ENCODE measurements at places on chromosomes 2 and 18.

DNA sequence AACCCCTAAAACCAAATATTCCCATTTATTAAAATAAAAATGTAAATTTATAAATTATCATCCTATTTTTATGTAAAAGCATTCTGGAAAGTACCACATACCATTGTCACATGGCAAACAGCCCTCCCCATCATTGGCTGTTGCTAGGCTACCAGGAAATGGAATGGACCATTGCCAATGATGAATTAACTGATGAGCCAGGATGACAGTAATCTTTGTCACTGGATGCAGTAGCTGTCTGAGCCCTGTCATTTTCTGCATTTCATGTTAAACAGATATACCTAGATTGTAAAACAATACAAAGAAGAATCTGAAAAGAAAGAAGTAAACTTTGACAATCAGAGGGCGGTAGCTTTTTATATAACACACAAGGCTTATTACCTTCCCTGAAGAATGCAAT is 641.4 kb downstream of the BCL11A start:
- DNase-seq: no peak

DNA sequence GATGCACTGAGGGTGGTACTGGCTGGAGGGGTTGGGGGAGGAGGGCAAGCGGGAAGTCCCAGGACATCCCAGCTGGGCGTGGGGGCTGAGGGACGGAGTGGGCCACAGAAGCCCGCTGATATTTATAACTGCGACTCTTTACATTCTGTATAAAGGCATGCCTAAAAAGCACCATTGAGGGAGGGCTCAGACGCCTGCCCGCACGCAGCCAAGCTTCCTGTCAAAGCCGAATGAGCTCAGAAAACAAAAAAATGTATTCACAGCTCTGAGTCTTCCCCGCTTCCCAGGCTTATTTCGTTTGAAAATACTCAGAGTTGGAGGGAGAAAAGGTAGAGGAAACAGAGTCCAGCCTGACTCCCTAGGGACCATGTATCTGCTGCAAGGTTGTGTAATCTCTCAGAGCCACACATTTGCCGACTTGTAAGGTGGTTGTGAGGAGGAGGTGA is 170.1 kb upstream of the HAAO start:
- DNase-seq: no peak

GRCh38 chr2:233386382-233387041 is 32.2 kb downstream of the DGKD start:
- peak; percentile 48 for DNase-seq

- no peak for DNase-seq
These were observed 23.4 kb upstream of the NEDD4L start for GRCh38 chr18:58020567-58021107.

- no peak for DNase-seq
These were observed 891.1 kb downstream of the CPS1 start for GRCh38 chr2:211447548-211447947.

GRCh38 chr2:74851191-74851566 is 17.3 kb downstream of the HK2 start:
- no peak for DNase-seq

DNA sequence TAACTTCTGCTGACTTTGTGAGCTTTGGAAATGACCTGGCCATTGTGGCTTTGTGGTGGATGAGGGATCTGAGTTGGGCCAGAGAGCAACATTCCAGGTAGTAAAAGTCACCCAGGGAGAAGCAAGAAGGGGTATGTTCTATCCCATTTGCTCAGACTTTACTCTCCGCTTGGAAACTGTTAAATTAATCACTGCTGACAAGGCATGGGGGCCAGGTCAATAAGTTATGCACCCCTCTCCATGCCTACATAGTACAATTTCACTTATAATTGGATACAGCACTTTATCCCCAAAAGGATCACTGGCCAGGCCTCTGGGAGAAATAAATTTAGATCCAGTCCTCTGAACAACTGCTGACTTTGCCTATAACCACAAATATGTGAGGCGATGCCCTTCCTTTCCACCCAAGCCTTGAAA is 92.1 kb downstream of the RPRM start:
- no peak for DNase-seq

DNA sequence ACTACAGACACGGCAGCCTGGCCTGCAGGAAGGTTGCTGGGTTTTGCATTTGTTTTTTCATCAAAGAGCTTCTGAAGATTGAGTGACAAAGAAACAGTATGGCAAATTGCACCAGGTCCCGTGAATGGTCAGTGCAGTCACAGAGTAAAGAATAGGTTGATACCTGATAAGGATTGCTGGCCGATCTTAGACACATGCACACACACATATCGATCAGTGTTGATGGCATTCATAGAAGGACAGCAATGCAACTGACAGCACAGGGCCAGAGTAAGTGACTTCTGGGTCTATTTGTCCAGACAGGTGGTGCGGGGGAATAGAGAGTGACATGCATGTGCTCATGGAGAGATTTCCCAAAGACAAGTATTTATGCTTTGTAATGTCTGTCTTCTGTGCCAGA is 42.8 kb downstream of the NRP2 start:
- DNase-seq: no peak

GRCh38 chr2:30164131-30164925 is 17.5 kb downstream of the YPEL5 start:
- DNase-seq: no peak

DNA sequence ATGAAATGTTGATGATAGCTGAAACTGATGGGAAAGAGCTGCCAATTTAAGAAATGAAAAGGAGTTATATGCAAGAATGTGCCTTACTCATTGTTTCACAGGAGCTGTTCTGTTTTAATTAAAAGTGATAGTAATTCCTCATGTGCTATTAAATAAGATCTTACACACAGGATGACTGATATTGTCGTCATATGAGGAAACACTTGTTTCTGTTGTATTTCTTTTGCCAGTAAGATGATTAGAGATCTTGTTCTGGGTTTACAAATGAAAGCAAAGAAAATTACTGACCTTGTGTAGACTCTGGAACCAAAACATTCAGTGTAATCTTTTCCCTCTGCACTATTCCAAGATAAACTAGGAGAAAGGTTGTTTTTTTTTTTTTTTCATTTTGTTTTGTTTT is 123.6 kb downstream of the MAP3K20 start:
- peak; percentile 21 for DNase-seq

DNA sequence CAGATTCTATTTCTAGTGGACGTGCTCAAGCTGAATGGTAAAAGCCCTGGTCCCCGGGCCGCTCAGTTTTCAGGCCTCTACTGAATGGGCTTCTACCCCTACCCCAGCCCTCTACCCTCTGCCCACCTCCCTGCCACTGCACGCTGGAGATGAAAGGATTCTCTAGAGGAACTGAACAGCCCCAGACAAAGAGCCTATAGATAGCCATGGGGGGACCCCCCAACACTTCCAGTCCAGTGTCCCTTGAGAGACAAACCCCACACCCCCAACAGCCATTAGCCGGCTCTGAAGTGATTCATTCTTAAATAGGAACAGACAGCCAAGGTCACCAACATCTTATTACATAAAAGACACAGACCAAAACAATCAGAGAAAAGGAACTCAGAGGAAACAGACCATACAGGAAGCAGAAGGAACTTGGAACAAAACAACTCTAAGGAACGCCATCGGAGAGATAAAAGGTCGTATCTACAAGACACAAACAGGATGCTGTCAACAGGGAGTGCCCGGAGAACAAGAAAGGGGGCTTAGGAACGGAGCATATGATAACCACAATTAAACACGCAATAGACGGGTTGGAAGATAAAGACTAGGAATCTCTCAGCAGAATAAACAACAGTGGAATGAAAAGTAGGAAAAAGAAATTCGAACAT is 23.5 kb downstream of the TMEM37 start:
- no peak for DNase-seq

GRCh38 chr2:10502803-10503107 is 54.6 kb upstream of the ODC1 start:
- no peak for DNase-seq

GRCh38 chr2:178115271-178115670 is 3.0 kb downstream of the RBM45 start:
- DNase-seq: no peak

DNA sequence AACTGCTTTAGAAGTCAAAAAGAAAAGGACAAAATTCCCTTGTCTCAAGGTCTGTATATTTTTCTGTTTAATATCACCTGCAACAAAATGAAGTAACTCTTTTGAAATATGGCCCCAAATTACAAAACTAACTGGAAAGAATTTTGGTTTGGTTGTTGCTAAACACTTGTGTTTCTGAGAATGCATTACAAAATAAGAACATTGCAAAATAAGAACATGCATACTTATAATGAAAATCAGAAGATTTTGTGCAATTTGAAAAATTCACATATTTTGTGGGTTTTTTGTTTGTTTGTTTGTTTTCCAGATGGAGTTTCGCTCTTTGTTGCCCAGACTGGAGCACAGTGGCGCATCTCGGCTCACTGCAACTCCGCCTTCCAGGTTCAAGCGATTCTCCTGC is 21.8 kb downstream of the NDUFB3 start:
- DNase-seq: peak; percentile 91

DNA sequence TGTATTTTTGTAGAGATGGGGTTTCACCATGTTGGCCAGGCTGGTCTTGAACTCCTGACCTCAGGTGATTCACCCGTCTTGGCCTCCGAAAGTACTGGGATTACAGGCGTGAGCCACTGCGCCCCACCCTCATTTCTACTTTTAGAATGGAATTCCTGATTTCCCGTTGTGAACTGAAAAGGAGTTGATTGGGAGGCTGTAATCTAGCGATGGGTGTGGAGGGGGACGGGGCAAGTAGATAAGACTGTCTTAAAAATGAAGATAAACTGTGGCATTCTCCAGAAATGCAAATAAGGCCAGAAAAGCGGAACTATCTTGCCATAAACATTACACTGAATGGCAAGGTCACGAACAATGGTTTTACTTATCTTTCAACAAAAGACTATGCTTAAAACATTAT is 135.4 kb downstream of the TRIB2 start:
- DNase-seq: no peak

GRCh38 chr2:172953411-172953810 is 122.2 kb upstream of the MAP3K20 start:
- no peak for DNase-seq

- no peak for DNase-seq
These were observed 2.1 kb downstream of the RHBDD1 start for GRCh38 chr2:226837787-226838603.

GRCh38 chr18:21897811-21898210 is 157.2 kb downstream of the MIB1 start:
- peak; percentile 79 for DNase-seq

- DNase-seq: no peak
These were observed 174.5 kb downstream of the LAMA1 start for GRCh38 chr18:6943143-6943542.

GRCh38 chr2:205901491-205901890 is 184.5 kb downstream of the INO80D start:
- DNase-seq: no peak

DNA sequence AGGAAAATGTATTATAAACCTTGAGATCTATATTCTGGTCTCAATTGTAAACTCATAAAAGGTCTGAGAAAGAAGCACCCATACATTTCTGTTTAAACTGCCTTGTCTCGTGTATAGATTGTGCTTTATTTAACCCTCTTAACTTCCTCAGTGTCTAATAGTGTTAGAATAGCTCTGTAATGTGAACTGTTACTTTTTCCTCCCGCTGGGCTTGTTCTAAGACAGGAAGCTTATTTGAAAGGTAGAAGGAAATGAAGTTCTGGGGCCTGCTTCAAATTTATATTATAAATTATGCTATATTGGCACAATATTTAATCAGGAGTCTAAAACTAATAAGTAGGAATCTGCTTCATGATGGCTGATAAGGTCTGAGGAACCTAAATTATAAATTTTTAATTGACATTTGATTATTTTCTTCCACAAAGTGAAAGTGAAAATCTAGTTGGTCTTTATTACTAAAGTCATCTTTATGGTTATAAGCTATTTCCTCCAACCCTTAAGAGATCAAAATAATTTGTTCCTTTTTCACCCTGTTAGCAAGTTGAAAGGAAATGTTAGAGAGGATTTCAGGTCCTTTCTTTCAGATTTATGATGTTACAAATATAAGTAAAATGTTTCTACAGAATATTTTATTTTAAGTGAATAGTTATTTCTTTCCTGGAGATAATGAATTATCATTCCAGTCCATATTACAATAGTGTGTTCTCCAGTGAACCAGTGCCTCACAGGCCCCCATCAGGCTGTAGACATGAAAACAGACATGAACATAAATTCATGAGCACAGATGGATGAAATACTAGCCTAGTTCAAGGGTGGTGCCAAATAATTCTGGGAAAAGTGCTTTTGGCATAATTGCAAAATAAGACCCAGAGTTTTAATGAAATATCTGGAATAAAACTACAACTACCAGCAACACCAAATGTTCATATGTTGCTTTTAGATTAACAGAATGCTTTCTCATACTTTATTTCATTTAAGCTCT is 7.9 kb downstream of the MFSD6 start:
- DNase-seq: peak; percentile 27

DNA sequence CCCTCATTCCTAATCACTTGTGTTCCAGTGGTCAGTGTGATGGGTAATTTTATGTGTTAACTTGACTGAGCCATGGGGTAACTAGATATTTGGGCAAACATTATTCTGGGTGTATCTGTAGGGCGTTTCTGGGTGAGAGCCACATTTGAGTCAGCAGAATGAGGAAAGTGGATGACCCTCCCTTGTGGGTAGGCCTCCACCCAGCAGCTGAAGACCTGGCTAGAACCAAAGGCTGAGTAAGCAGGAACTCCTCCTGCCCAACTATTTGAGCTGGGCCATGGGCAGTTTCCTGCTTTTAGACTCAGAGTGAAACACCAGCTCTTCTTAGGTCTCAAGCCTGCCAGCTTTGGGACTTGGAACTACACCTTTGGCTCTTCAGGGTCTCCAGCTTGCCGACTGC is 141.8 kb downstream of the ACKR3 start:
- peak; percentile 24 for DNase-seq

DNA sequence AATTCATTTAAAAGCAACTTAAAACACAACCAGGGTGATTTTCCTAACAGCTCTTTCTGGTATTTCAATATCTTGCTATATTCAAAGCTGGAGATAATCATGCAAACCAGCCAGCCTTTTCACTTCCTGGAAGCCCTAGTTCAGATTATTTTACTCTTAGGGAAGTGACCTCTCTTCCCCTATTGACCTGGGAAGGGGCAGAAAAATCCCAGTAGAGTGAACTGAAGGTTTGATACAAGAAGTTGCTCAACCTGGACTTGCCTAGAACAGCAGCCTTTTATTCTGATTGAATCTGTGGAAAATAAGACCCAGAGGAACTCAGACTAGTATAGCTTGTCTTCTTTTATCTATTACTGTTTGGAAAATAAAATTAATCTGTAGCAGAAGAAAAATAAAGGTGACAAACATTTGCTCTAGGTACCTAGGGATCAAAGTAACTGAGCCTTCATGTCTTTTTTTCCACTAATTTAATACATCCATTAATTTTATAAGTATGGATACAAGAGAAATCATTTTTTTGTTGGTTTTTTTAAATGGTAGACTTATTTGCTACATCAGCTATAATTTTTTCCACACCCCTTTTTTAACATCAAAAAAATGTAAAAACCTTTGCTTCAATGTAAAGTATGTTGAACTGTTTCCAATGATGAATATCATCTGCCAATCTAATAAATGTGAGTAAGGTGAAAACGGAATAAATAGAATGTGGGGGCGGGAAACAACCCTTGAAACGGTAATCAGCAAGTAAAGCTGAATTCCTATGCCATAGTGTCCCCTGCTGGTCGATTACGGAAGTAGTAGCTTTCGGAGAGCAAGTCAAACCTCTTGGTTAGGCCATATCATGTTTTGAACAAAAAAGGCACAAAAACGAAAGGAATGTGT is 629.9 kb downstream of the NRXN1 start:
- DNase-seq: peak; percentile 62

GRCh38 chr2:122261911-122262310 is 506.5 kb downstream of the TSN start:
- DNase-seq: no peak

GRCh38 chr18:2913398-2914005 is 66.7 kb downstream of the EMILIN2 start:
- DNase-seq: no peak
